ENCODE measurements at places on chromosomes 1 and 21. TPM values are rescaled to one million over a fixed set of nuclear protein-coding genes. Genes with fewer than 3 reads are reported as not detected.

DNA sequence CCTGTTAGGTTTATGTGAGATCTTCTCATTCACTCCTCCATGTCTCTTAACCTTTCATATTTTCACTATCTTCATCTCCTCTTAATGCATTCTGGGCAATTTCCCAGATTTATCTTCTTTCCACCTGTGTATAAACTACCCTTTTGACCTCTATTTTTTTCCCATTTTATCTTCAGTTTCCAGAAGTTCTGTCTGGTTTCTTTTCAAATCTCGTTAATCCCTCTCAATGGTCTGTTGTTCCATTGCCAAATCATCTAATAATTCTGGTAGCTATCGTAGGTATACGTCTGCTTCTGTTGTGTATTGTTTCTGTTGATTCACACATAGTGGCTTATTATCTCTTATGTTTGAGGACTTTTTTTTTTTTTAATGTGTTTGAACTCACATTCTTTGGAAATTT, 25.7 kb upstream of the HYI start:
- no peaks in the 10 kb centered on the region for H3K36me3 ChIP-seq
- no peak for DNase-seq
- H3K4me3 ChIP-seq = no peak overlapping the region
- H3K27me3 ChIP-seq = no peaks in the 10 kb centered on the region

DNA sequence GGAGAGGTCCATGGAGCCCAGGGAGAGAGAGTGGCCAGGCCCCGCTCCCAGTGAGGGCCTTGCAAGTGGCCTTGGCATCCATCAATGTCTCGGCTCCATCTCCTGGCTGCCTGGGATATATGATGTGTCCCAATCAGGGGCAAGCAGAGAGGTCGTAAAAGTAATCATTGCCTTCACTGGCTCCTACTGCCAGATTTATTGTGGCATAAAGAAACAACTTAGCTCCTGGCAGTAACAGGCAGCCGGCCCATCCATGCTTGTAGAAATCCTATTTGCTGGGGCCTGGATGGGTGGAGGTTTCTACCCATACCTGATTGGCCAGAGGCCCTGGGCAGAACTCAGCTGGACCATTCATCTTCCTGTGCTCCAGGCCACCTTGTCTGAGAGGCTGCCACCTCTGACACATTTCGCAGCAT, 272.6 kb downstream of the MATN1 start:
- H3K36me3 ChIP-seq = no peaks in the 10 kb centered on the region
- H3K4me3 ChIP-seq = no peak overlapping the region
- H3K27ac ChIP-seq = no peak overlapping the region
- H3K4me1 ChIP-seq = no peaks in the 10 kb centered on the region
- no peak for DNase-seq

DNA sequence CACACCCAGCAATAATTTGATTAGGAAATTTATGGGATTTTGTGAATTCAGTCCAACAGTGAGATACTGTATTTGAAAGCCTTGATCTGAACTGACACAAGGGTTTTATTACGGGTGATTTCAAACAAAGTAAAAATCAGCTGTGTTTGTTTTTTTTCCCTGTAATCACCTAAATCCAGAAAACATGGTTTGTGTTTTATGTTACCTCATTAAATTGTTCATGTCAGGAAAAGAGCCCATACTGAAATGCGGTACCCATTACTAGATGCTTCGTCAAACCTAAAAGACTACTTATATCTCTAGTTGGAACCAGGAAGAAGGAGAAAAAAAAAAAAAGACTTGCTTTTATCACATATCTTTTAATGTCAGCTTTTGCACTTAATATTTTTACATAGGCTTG, 811.9 kb upstream of the RGS18 start:
- no peak overlapping the region for H3K27ac ChIP-seq
- no peaks in the 10 kb centered on the region for H3K4me1 ChIP-seq
- H3K4me3 ChIP-seq = no peak overlapping the region

DNA sequence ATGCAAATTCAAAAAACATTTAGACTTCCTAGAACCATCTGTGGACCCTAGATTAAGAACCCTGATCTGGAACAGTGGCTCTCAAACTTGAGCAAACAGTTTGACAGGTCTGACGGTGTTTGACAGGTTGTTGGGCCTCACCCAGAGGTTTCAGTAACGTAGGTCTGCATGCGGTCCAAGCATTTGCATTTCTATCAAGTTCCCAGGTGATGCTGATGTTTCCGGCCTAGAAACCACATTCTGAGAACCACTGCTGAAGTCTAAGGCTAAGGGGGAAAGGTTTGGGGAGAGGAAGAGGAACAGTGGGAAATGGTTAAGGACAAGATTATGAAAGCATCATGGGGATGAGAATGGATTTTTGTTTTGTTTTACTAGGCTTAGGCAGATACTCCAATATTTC, 48.6 kb downstream of the MDM4 start:
- DNase-seq = no peak
- peaks cover 5% of the 10 kb centered on the region for H3K36me3 ChIP-seq
- H3K4me1 ChIP-seq = no peaks in the 10 kb centered on the region
- no peak overlapping the region for H3K27ac ChIP-seq
- no peaks in the 10 kb centered on the region for H3K27me3 ChIP-seq

DNA sequence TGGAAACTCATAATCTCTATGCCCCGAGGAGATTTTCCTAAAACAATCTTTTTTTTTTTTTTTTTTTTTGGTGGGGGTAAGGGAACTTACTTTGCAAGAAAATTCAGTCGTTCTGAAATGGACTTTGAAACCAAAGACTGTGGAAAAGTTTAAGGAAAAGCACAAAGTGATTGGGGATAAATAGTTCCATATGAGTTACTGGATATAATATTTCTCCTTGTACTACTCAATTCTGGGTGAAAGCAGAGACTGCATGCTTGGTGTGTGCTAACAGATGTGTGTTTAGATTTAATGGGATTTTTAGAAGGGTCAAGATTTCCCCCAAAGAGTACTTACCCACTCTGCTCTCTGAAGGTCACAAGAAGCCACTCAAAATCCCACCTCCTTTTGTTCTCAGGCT, 204.9 kb upstream of the USP24 start:
- H3K4me3 ChIP-seq = no peak overlapping the region
- H3K36me3 ChIP-seq = no peaks in the 10 kb centered on the region
- no peak overlapping the region for H3K27ac ChIP-seq
- H3K4me1 ChIP-seq = no peaks in the 10 kb centered on the region
- DNase-seq = no peak

DNA sequence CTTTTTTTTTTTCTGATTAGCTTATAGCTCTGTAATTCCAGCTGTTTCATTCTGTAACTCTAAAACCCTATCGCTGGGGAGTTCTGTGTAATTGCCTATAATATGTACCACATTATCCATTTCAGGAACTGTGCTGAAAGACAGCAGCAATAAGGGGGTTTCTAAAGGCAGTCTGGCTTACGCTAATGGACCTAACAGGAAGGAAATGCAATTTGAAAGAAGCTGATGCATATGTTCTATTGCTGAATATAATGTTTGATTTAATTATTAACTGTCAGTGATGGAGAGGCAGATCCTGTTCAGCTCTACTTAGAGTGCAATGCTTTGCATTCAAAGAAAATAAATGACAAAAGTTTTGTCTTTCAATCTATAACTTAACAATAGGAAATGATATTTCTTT, 209.4 kb upstream of the SNX7 start:
- no peak overlapping the region for H3K27ac ChIP-seq
- no peak for DNase-seq
- no peak overlapping the region for H3K4me3 ChIP-seq
- no peaks in the 10 kb centered on the region for H3K4me1 ChIP-seq
- H3K36me3 ChIP-seq = no peaks in the 10 kb centered on the region
- H3K27me3 ChIP-seq = no peaks in the 10 kb centered on the region

GRCh38 chr1:116990612-116991151, 10.9 kb upstream of the CD101 start:
- peak; percentile 60 for DNase-seq
- no peaks in the 10 kb centered on the region for H3K36me3 ChIP-seq

- no peak overlapping the region for H3K27ac ChIP-seq
- no peak for DNase-seq
- no peaks in the 10 kb centered on the region for H3K4me1 ChIP-seq
- H3K4me3 ChIP-seq = no peak overlapping the region
- no peaks in the 10 kb centered on the region for H3K27me3 ChIP-seq
Observed at GRCh38 chr1:21232044-21232443, 55.3 kb upstream of the EIF4G3 start.

DNA sequence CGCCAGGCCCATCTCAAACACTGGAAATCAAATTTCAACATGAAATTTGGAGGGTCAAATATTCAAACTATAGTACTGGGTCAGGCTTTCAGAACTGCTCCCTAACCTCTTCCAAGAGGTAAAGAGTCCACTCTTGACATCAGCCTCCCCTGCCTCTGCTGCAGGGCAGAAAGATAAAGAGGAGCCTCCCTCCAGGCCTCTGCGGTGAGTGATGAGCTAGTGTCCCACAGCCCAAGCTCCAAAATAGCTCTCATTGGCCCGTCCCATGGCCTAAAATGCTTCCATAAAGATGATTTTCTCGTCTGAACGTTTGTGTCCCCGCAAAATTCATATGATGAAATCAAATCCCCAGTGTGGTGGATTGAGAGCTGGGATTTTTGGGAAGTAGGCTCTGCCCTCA, 33.7 kb upstream of the CCSAP start:
- H3K36me3 ChIP-seq = no peaks in the 10 kb centered on the region
- H3K27ac ChIP-seq = no peak overlapping the region
- H3K4me3 ChIP-seq = no peak overlapping the region
- H3K27me3 ChIP-seq = no peaks in the 10 kb centered on the region
- no peaks in the 10 kb centered on the region for H3K4me1 ChIP-seq
- DNase-seq = no peak

DNA sequence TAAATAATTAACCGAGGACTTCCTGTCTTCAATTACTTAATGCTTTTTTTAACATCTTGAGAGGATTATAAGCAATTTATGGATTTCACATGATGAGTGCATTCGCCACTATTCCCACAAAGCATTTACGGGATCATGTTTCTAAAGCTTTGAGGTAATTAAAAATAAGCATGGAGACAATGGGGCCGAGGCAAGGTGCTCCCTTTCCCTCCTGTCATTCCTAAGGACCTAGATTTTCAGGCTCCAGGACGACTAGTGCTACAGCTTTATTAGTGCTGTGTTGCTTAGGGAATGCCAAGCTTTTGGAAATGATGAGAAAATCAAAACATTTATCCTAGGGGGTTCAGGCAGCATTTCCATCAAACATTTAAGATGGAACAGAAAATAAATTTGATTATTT, 209.2 kb downstream of the KCTD3 start:
- no peaks in the 10 kb centered on the region for H3K27me3 ChIP-seq
- no peak overlapping the region for H3K27ac ChIP-seq
- no peaks in the 10 kb centered on the region for H3K36me3 ChIP-seq
- no peak overlapping the region for H3K4me3 ChIP-seq
- DNase-seq = no peak
- H3K4me1 ChIP-seq = no peaks in the 10 kb centered on the region

DNA sequence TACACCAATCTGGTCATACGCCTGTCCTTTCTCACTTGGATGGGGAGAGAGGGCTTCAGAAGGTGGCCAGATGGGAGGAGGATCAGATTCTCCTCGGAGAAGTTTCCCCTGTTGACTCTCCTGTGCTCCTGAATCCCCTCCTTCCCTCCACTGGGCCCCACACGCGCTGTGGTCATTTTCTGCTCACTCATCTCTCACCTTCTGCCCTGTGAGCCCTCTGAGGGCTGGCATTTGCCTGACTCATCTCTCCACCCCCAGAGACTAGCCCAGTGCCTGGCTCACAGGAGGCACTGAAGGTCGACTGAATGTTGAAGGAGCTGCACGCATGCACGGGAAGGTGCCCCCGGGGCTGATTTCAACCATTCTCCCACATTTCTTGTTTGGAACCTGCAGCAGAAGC, 14.2 kb downstream of the ABCA4 start:
- no peaks in the 10 kb centered on the region for H3K27me3 ChIP-seq
- H3K4me3 ChIP-seq = no peak overlapping the region
- no peak for DNase-seq
- H3K27ac ChIP-seq = no peak overlapping the region
- no peaks in the 10 kb centered on the region for H3K36me3 ChIP-seq

GRCh38 chr1:60665311-60665710, 417.1 kb upstream of the NFIA start:
- no peak overlapping the region for H3K27ac ChIP-seq
- no peak for DNase-seq
- no peaks in the 10 kb centered on the region for H3K36me3 ChIP-seq
- no peak overlapping the region for H3K4me3 ChIP-seq
- no peaks in the 10 kb centered on the region for H3K27me3 ChIP-seq
- no peaks in the 10 kb centered on the region for H3K4me1 ChIP-seq

DNA sequence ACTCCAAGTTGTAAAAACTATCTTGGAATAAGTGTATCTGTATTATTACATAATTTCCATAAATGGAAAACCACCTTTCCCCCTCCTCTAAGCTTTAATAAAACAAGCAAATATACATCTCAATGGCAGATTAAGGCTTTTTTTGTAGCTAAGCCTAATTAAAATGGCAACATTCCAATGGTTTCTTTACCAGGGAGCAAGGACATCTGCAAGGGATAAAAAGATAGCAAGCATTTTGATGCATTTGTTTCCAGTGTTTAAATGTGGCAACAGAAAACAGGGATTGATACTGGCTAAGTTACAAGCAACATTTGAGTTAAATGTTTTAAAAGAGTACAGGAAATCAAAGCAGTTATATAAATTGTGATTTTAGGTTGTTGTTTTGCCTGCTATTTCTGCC, 1012.7 kb downstream of the ADGRL2 start:
- H3K4me1 ChIP-seq = no peaks in the 10 kb centered on the region
- no peaks in the 10 kb centered on the region for H3K36me3 ChIP-seq
- no peak overlapping the region for H3K4me3 ChIP-seq
- no peak for DNase-seq
- no peak overlapping the region for H3K27ac ChIP-seq
- H3K27me3 ChIP-seq = no peaks in the 10 kb centered on the region

GRCh38 chr1:161506336-161507223, 1.3 kb downstream of the FCGR2A start:
- no peak for DNase-seq
- H3K27ac ChIP-seq = no peak overlapping the region
- peaks cover 7% of the 10 kb centered on the region for H3K27me3 ChIP-seq
- no peaks in the 10 kb centered on the region for H3K36me3 ChIP-seq
- peak overlapping the region; percentile 62 for H3K4me3 ChIP-seq

- H3K4me1 ChIP-seq = no peaks in the 10 kb centered on the region
- no peak for DNase-seq
- no peak overlapping the region for H3K4me3 ChIP-seq
- H3K27me3 ChIP-seq = no peaks in the 10 kb centered on the region
Observed at GRCh38 chr1:17777330-17777729, 22.2 kb downstream of the ACTL8 start.

Gene OR2L5
- total RNA-seq = not detected

Gene TMEM125
- total RNA-seq = 0.63 TPM

Gene ALX3
- not detected for total RNA-seq

Gene LCE6A
- not detected for total RNA-seq

Gene CLCA4
- not detected for total RNA-seq

Gene RAP1GAP
- total RNA-seq = 0.27 TPM

Gene HES4
- total RNA-seq = 98.8 TPM

Gene FAF1
- 25.5 TPM for total RNA-seq

Gene MXRA8
- 239 TPM for total RNA-seq

Gene ABCG1
- total RNA-seq = 20.6 TPM

All from thoracic aorta (tissue), 2 donors.